GF-D8 (cell line): ENCODE measurements at places on chromosomes 12 and 14.

- no peak for DNase-seq
These were observed 20.0 kb downstream of the GAS2L3 start for GRCh38 chr12:100593490-100593889.

GRCh38 chr14:23119363-23120327 lies 590 bp upstream of the CEBPE start:
- DNase-seq: peak; percentile 94

DNA sequence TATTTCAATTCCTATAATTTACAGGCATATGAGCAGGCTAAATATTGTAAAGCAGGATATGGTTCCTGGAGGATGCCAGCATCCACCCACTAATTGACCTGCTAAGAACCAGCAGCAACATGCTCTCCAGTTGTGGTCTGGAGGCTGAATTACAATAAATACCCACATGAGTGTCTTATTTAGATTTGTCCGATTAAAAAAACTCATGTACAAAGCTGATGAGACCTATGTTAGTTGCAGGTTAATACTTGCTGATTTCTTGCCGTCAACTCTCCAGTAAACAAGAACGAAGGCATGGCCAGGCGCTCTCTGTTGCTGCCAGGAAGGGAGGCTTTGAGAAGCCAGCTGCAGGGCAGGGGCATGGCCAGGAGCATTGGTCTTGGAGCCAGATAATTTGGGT lies 169.3 kb upstream of the PRICKLE1 start:
- DNase-seq: no peak

DNA sequence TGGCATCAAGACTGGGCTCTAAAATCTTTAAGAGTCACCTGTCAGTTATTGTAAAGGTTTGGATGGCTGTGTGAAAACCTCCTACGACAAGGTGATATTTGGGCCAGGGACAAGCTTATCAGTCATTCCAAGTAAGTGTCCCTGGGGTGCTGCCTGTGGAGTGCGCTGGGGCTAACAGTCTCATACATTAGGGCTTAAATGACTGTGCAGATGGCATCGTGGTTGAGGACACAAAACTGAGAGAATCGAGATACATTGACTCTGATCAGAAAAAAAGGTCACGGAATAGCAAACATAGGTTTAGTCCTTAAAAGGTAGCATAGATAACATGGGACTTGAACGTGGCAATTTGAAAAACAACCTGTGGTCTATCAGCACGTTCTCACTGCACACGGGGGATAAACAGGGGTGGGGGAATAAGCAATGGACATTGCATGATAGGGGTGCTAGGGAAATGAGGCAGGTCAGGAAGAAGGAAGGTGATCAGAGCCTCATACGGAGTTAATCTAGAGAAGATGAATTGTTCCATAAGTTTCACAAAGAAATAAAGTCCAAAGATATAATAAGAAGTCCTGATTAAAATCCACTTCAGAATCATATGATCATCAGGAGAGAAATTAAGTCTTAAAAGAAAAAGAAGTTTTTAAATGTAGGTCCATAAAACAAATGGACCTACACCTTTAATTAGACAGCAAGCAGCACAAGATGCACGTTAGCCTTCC lies 100.3 kb downstream of the DAD1 start:
- no peak for DNase-seq

GRCh38 chr12:3252450-3252891 lies 175.3 kb downstream of the TSPAN9 start:
- DNase-seq: no peak

DNA sequence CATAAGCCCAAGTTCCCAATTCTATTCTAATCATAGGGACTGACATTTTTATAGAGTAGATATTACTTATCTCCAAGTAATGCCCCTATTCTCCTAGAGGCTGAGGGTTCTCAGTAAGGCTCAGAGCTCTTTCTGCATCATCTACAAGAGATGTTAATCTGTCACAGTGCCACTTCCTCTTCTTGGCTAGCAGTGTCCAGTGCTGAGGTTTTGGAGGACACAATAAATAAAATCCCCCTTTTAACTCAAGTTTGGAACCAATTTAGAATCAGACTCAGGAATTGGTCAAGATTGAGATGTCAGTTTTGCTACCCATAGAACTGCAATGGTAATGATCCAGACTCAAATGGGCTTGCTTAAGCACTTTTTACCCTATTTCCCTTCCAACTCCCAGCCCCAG lies 154.1 kb upstream of the ARID2 start:
- peak; percentile 4 for DNase-seq
